Cortex of kidney (tissue), 1 donor: ENCODE measurements at places on chromosomes 7 and 10.

DNA sequence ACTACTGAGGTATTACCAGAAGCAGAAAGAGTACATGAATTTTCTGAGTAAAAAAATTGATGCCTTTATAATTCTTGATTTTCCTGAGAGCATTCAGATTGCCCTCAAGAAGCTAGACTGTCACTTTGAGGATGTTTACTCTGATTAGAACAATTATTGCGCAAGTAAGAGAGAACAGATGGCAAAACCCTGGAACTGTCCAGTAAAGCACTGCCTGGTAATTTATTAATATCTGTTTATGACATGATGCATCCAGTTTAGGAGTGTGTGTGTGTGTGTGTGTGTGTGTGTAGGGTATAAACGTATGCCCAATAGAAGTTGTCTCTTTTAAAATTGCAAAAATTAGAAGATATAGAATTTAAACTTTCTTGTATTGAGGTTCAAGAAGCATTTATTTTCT, 379.7 kb downstream of the PHTF2 start:
- DNase-seq: no peak

DNA sequence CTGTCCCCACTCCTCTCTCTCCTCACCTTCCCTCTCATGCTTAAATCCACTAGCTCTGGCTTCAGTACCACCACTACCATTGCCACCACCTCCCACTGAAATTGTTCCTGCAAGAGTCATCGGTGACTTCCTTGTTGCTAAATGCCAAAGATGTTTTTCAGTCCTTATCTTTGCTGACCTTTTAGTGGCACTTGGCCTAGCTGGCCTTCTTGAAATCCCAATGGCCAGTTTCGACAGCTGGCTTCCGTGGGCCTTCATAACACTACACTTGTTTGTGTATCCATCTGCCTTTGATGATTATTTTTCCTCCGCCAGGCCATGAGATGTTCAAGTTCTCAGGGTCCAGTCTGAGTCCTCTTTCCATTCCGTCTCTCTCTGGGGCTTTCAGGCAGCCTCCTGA, 118.2 kb upstream of the NANOS1 start:
- DNase-seq: no peak

DNA sequence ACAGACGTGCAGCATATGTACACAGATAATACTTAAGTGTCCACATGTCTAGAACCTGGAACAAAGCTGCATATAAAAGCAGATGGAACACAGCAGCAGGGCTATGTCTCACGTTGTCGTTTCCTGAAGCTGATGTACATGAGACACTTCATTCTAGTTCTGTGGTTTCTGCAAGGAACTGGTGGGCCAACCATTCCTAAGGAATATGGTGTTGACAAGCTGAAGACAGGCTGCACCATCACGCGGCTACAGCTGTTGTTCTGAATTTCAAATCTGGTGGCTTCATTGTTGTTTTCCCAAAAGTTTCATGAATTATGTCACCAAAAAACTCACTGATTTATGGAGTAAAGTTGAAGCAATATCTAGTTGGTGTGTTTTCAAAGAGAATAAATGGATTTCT, 33.7 kb downstream of the PRKAG2 start:
- no peak for DNase-seq

- DNase-seq: no peak
Observed at GRCh38 chr10:52984169-52984568, 211.6 kb upstream of the MBL2 start.

DNA sequence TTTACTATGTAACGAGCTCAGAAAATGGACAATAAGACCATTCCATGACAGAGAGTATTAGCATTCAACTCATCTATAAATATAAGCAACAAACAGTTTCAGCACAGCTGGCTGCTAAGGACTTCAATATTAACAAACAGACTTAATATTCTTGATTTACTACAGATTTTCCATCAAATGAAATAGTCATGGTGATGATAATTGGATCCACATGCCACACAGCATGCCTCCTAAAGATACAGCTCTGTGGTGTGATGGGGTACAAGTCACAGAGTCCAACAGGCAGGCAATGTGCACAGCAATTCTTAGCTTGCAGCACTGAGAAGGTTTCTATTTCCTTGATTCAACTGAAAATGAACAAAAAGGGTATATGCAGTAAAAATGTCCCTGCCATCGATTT, 54.0 kb downstream of the DOCK4 start:
- no peak for DNase-seq

- no peak for DNase-seq
Observed at GRCh38 chr7:6553448-6554044, 2.3 kb upstream of the GRID2IP start.

GRCh38 chr10:31646519-31646918, 282.1 kb downstream of the ARHGAP12 start:
- DNase-seq: no peak

DNA sequence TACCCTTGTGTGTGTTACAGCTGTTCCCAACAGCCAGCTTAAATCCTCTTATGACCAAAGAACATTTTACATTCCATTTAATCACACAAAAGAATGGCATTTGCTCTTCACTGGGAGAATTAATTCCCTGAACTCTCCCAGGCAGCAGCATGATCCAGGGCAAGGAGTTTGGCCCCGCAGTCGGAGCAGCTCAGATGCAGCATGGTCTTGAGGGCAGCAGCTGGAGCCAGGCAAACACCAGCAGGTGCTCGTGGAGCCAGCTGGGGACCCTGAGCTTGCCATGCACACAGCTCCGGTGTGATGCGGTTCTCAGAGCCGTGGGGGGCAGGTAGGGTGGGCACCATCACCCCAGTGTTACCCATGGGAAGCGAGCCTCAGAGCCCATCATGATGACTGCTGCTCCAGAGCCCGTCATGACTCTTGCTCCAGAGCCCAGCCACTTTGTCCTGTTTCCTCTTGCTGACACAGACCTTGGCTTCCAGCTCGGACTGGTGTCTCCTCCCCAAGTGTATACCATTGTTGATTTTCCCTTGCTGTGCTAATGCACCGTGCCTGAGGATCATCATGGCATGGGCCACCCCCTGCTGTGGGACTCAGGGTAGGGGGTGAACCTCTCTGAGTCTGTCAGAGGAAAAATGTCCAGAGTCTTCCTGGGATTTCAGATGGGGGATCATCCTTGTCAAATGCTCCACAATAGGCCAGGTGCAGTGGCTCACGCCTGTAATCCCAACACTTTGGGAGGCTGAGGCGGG, 75.8 kb downstream of the ZRANB1 start:
- DNase-seq: no peak

- DNase-seq: no peak
Observed at GRCh38 chr7:74014931-74015330, 13.0 kb upstream of the ELN start.

- no peak for DNase-seq
Observed at GRCh38 chr10:102674566-102674965, 30.3 kb downstream of the TRIM8 start.

DNA sequence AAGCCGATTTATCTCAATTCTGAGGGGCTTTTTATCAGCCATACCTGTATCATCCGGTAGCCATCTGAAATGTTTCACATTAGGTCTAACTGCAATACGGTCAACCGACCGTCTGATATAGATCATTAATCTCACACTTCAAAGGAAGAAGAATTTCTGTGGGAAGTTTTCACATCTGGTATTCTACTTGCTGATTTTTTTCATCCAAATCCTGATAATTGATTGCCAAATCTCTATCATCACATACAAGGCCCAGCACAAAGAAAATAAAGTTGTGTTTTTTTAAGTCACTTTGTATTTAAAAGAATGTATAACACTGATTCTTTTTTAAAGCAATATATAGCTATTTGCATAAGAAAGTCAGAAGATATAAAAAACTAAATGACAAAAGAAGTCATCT, 132.3 kb downstream of the DKK1 start:
- DNase-seq: no peak

- DNase-seq: no peak
Observed at GRCh38 chr10:6237199-6237530, 34.4 kb downstream of the PFKFB3 start.

GRCh38 chr10:69481811-69482524, 30.7 kb downstream of the TSPAN15 start:
- no peak for DNase-seq

DNA sequence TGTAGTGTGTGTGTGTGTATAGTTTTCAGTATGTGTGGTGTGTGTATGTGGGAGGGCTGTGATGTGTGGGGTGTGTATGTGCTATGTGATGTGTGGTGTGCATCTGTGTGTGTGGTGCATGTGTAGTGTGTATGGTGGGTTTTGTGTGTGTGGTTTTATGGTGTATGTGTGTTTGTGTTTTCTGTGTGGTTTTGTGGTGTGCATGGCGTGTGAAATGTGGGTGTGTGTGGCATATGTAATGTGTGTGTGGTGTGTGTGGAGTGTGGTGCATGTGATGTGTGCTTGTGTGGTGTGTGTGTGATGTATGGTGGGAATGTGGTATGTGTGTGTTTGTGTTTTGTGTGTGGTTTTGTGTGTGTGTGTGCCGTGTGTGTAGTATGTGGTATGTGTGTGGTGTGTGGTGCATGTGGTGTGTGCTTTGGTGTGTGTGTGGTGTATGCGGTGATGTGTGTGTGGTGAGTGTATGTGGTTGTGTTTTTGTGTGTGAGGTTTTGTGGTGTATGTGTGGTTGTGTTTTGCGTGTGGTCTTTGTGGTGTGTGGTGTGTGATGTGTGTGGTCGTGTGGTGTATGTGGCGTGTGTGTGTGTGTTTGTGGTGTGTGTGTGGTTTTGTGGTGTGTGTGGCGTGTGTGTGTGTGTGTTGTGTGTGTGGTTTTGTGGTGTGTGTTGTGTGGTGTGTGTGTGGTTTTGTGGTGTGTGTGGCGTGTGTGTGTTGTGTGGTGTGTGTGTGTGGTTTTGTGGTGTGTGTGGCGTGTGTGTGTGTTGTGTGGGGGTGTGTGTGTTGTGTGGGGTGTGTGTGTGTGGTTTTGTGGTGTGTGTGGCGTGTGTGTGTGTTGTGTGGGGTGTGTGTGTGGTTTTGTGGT, 18.0 kb upstream of the PPP2R2D start:
- no peak for DNase-seq

- no peak for DNase-seq
Observed at GRCh38 chr7:7805511-7806153, 87.2 kb upstream of the RPA3 start.

DNA sequence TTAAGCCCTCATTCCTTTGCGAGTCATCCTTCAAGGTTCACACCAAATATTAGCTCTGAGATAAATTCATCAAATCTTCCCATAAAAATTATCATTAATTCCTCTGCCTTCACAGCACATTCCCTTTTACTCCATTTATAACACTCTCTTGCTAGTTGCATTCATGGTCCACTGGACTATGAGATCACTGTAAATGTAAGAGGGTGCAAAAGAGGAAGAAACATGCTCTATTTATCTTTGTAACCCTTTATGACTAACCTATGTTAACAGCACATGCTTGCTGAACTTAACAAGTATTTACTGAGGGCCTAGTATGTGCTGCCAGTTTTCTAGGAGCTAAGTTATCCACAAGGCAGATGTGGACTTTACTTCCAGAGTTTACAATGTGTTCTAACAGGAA, 86.7 kb upstream of the TMEM168 start:
- DNase-seq: no peak

- no peak for DNase-seq
Observed at GRCh38 chr7:11394438-11394837, 420.8 kb downstream of the PHF14 start.

DNA sequence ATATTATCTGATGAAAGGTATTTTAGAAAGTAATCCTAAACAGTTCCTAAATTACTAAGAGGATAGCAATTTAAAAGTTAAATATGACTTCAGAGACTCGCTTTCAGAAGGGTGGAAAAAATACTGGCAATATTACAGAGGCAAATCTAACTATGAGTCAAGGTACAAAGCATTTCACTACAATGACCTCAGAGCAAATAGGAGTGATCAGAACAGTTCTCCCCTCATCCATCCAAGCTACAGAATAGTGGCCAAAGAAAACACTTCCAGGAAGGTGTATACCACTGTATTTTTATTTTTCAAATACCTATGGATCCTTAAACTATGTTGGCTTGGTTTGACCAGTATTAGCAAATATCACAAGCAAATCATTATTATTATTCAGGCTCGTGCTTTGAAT, 112.8 kb upstream of the ODAD2 start:
- DNase-seq: no peak

DNA sequence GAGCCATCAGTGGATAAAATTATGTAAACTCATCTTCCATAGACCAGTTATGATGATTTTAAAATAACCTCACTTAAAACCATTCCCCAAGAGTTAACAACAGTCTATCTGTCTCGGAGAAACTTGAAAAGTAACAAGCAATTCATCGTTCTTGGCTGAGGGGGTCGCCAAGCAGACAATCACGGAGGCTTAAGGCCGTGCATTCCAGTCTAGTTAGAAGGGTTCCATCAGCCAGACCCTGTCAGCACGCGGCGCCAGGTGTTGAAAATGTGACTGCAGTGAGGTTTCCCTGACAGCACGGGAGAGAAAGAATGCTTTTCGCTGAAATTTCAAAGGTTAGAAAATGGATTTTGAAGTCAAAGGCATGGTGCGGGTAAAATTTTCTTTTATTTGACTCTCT, 1025.0 kb upstream of the CELF2 start:
- DNase-seq: no peak

GRCh38 chr10:29622382-29622922, 12.3 kb downstream of the SVIL start:
- DNase-seq: no peak

DNA sequence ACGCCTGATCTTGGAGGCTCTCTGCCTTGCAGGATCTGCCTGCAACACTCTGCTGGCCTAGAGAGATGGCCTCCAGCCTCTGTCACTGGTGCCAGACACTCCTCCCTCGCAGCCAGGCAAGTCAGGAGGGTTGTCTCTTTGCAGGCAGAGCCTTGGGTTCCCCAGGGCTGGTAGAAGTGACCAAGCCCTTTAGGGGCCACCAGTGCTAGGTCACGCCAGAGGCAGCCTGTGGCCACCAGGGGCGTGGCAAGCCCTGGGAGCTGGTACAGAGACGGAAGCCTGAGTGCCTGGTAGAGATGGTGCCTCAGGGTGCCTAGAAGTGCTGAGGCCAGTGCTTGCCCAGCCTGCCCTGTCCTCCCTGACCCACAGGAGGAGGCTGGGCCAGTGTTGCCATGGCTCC, 9.1 kb downstream of the ADCYAP1R1 start:
- no peak for DNase-seq

GRCh38 chr10:131000743-131001142, 310.8 kb downstream of the TCERG1L start:
- no peak for DNase-seq

- DNase-seq: no peak
Observed at GRCh38 chr7:154879629-154880028, 123.3 kb downstream of the PAXIP1 start.

DNA sequence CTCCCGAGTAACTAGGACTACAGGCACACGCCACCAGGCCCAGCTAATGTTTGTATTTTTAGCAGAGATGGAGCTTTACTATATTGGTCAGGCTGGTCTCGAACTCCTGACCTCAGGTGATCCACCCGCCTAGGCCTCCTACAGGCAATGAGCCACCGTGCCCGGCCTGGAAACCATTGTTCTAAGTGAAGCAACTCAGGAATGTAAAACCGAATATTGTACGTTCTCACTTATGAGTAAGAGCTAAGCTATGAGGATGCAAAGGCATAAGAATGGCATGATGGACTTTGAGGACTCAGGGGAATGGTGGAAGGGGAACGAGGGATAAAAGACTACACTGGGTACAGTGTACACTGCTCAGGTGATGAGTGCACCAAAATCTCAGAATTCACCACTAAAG, 235.1 kb upstream of the AUTS2 start:
- no peak for DNase-seq
